ENCODE measurements at places on chromosomes 16 and 17. TPM values are rescaled to one million over a fixed set of nuclear protein-coding genes. Genes with fewer than 3 reads are reported as not detected.

The TNP2 gene
- total RNA-seq, result not detected

The AGRP gene
- not detected for total RNA-seq

The RHBDF2 gene
- total RNA-seq, result 42.1 TPM

The IGSF6 gene
- 0.09 TPM for total RNA-seq

The KIFC3 gene
- not detected for total RNA-seq

The SETD6 gene
- 17.8 TPM for total RNA-seq

The DRC3 gene
- not detected for total RNA-seq

The SCN4A gene
- total RNA-seq, result 0.02 TPM

The ZNRF1 gene
- total RNA-seq, result 22.5 TPM

The WNT3 gene
- total RNA-seq, result not detected

- no peak for DNase-seq
These were observed 142.5 kb downstream of the IRX3 start for GRCh38 chr16:54143934-54144571.

DNA sequence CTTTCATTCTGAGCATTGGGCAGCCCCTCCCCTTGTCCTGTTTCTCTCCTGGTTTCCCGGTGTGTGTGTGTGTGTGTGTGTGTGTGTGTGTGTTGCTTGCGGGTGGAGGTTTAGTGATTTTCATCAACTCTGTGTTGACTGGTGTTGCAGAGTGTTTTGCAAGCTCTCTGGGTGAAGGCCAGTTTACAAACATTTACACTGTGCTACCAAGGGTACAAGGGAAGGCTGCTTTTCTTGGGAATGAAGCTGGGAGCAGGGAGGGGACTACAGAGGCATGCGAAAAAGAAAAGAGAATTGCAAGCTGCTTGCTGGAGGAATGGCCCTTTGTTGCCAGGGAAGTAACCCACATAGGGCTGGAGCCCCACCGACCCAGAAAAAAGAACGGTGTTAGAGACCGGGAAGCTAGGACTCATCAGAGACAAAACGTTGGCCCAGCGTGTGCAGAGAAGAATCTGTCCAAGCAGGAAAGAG, 29.6 kb downstream of the HS3ST3B1 start:
- DNase-seq, result no peak

DNA sequence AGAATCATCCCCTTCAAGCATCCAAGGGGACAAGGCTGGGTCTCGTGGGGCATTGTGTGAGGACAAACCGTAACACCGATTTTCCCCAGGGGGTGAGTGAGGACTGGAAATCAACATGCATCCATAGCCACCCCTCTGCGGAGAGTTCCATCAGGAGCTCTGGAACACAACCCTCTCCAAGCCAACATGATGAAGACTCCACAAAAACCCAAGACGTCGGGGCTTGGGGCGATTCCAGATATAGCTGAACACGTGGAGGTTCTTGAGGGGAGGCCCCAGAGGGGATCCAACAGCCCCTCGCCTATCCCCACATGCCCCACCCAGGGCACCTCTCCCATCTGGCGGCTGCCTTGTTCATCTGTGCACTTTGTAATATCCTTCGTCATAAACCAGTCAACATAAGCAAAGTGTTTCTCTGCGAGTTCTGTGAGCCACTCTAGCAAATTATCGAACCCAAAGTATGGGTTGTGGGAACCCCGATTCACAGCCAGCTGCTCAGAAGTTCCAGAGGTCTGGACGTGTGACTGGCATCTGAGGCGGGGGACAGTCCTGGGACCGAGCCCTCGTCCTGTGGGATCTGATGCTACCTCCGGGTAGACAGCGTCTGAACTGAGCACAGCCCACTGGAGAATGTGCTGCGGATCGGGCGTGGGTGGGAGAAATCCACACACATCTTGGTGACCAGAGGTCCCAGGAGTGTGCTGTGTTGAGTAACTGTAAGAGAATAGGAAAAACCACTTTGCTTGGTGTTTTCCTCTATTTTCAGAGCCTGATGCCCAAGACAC, 55.5 kb downstream of the RPH3AL start:
- DNase-seq, result no peak

DNA sequence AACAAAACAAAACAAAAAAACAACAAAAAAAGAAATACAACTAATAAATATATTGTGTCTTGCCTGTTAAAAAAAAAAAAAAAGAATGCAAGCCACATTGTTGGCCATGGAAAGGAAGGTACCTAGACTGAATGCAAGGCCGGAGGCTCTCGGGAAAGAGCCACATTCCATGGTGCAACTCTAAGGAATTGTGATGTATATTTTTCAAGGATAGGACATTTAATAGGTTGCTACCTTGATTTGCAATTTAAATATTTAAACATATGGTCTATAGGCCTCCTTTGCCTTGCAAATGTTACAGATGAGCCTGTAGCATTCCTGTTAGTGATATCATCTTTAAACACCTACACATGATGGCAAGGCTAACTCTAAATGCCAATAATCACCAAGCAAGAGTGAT, 650.9 kb downstream of the TOX3 start:
- DNase-seq, result no peak

DNA sequence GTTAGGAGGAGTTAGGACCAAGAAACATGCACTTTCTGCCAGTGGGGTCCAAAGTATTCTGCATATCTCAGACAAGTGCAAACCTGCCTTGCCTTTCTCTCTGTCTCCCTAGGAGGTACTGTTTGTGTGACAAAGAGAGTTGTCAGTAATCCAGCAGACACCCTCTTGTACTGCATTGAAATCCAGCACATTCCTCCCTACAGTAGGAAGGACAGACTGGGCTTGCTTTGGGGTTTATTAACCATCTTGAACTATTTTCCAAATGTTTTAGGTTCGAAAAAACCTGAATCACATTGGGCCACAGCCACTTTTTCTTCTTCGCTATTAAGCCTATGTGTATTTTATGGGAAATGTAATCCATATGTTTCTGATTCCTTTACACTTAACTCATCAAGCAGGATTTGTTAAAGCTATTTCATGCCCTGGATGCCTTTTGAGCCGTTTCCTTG, 204.2 kb upstream of the KCNJ16 start:
- DNase-seq, result no peak

- no peak for DNase-seq
These were observed 2231.0 kb downstream of the TP53TG3F start for GRCh38 chr16:35690413-35690812.

- no peak for DNase-seq
These were observed 36.2 kb upstream of the DNAH17 start for GRCh38 chr17:78613416-78613815.

GRCh38 chr16:30376461-30376902, 1.9 kb downstream of the MYL11 start:
- DNase-seq, result no peak

GRCh38 chr17:57355090-57355859, 99.0 kb downstream of the MSI2 start:
- DNase-seq, result no peak

DNA sequence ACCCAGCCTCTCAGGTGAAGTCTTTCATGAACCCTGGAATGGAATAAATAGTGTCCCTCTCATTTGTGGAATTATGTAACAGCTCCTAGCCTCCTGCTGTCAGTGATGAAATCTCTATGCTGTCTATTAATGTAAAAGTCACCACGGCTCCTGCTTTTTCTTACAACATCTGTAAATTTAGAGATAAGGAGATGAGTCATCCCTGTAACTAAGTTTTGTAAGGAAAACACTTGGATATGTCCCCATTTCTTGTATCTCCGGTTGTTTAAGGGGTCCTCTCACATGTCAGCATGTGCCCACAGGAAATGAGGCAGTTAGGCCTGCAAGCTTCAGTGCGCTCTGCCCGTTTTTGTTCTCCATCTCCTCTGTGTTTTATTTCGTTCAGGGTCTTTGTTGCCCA, 2.8 kb upstream of the NAT9 start:
- no peak for DNase-seq

GRCh38 chr16:11349599-11350276, 4.5 kb downstream of the RMI2 start:
- DNase-seq, result no peak

GRCh38 chr17:8140065-8141029, 11.9 kb downstream of the PER1 start:
- no peak for DNase-seq

- DNase-seq, result no peak
These were observed 98.3 kb upstream of the CIBAR2 start for GRCh38 chr16:85210423-85211169.

- DNase-seq, result no peak
These were observed 9.6 kb downstream of the STX8 start for GRCh38 chr17:9566067-9566466.

DNA sequence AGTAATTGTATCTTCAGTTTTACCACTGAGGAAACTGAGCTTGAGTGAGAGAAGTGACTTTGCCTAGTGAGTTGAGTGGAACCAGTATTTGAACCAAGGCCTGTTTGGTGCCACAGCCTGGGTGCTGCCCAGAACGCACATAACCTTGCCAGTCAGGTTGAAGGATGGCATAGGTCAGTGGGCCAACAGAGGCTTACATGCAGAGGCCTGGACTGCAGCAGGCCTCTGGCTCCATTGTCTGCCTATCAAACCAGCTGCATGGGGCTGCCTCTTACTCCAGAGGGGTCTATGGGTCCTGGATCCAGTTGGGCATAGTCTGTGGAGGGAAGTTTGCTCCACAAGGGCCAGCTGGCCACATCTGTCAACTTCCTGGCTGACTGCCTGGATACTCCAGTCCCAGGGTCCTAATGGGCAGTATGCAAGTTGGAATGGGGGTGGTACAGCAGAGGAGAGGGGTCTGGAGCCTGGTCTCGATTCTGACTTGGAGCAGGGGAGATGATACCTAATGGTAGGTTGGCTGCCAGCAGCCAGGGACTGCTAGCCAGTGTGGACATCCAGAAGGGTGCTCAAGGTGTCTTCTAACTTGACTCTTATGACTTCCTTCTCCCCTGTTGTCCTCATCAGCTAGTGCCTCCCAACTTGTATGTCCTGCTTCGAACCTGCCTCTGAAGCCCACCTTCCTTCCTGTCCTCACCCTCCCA, 11.1 kb upstream of the RNF112 start:
- DNase-seq, result no peak

GRCh38 chr16:31265329-31266245, 5.8 kb downstream of the ITGAM start:
- DNase-seq, result peak; percentile 74

GRCh38 chr17:73863761-73864535, 219.7 kb upstream of the SDK2 start:
- no peak for DNase-seq

DNA sequence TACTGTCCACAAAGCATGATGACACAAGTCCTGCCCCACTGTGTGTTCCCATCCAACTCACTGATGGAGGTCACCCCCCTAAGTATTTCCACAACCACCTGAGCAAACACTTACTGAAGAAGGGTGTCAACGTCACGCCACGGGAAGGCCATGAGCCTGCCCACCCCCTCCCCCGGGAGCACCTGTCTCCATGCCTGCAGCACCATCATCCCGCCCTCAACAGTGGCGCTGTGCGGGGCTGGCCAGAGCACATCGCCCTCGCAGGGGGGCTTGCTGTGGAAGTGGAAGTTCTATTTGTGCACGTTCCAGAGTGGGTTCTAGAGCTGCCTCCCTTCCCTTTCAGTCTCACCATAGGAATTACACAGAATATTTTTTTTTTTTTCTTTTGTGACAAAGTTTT, 4.3 kb upstream of the MBTPS1 start:
- no peak for DNase-seq

Data from activated CD8-positive, alpha-beta memory T cell treated with anti-CD3 and anti-CD28 coated beads, Interleukin-2, amount 10 ng/mL, durations not matched to agents 7 days and 5 days (primary cell).